Subcutaneous adipose tissue (tissue), 4 donors: ENCODE measurements at places on chromosomes 7 and 10. TPM values are rescaled to one million over a fixed set of nuclear protein-coding genes. Genes with fewer than 3 reads are reported as not detected.

Gene WNT16
- not detected for total RNA-seq

Gene STEAP4
- total RNA-seq = 90.9 TPM

Gene SYT15
- total RNA-seq = 2.8 TPM

Gene GCK
- total RNA-seq = 0.85 TPM

Gene PRSS2
- not detected for total RNA-seq

Gene GTF2IRD1
- total RNA-seq = 9.7 TPM

Gene ACSM6
- total RNA-seq = not detected

Gene DNA2
- total RNA-seq = 2.9 TPM

Gene MYL7
- total RNA-seq = not detected

Gene OR13A1
- total RNA-seq = not detected

Gene SPAG6
- total RNA-seq = not detected

Gene WDR86
- total RNA-seq = 51.2 TPM

Gene R3HCC1L
- 21.1 TPM for total RNA-seq

Gene PNLIPRP2
- not detected for total RNA-seq

Gene AKR1C8
- total RNA-seq = 1.5 TPM

Gene RPP30
- total RNA-seq = 29.2 TPM

Gene NEUROG3
- total RNA-seq = not detected

Gene WIPF3
- total RNA-seq = 0.17 TPM

Gene GTPBP4
- 26.3 TPM for total RNA-seq

Gene ATG9B
- not detected for total RNA-seq

Gene PON2
- 77.7 TPM for total RNA-seq

Gene CALHM3
- total RNA-seq = not detected

Gene TAC1
- total RNA-seq = not detected
